PC-9 (cell line): ENCODE measurements at places on chromosomes 3 and 15.

- DNase-seq = peak; percentile 46
Observed at GRCh38 chr3:101509811-101510210, 3.2 kb downstream of the SENP7 start.

DNA sequence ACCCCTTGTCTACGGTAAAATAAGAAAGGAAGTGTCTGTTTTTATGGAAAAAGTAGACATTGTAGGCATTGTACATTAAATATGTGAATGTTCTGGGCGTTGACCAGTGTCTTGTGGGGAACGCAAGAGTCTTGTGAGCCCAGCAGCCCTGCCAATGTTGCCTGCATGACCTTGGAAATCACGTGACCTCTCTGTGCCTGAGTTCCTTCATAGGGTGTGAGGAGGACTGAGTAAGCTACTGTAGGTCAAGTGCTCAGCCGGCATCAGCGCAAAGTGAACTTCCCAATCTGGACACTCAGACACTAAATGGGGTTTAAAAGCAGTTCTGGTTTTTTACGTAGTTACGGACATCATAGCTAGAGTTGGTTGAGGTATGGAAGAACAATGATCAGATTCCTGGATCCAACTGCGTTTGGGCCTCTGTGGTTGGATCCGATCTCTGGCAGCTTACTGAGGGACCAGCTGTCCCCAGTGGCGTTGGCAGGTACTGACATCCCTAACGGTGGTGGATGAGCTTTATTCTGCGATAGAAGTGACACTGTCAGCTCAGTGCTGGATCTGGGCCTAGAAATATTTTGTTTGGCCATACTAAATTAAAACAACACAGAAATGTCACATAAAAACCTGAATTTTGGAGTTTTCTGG, 63.8 kb downstream of the SPSB4 start:
- no peak for DNase-seq

DNA sequence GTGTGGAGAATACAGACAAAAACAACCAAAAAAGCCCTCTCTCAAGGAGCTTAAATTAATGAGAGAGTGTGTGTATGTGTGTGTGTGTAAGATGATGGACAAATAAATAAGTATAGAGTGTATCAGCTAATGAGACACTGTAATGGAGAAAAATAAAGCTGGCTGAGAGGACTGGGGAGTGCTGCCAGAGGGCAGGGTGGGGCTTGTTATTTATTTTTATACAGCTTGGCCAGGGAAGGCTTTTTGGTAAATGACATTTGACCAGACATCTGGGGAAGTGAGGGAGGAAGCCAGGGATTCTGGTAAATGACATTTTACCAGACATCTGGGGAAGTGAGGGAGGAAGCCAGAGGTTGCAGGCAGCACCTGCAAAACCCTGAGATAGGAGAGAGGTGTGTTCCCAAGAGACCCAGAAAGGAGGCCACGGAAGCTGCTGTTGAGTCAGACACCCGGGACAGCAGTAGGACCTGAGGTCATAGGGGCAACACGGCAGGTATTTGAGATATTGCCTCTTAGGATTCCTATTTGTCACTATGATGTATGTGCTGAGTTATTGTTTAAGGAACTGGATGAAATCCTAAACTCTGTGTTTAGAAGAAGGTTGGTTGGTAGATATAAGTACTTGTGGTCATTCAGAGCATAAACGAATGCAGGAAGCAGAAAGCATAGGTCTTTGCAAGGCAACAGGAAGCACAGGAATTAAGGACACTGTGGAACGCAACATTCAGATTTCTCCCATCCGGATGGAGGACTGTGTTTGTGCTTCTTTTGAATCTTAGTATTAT, 2.7 kb downstream of the SV2B start:
- DNase-seq = no peak

- DNase-seq = no peak
Observed at GRCh38 chr15:76366714-76367113, 30.1 kb downstream of the ISL2 start.

DNA sequence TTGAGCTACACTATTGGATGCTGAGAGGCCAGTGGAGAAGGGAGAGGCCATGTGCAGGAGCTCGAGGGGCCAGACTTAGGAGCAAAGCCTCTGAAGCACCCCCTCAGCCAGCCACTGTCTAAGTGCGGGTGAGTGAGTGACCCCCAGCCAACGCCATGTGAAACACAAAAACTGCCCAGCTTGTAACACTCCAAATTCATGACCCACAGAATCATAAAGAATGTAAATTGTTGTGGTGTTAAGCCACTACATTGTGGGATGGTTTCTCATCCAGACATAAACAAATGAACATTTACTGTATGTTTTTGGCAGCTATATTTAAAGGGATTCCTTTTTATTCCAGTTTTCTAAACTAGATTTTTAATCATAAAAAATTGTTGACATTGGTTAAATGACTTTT, 27.2 kb upstream of the TMEM158 start:
- DNase-seq = no peak

DNA sequence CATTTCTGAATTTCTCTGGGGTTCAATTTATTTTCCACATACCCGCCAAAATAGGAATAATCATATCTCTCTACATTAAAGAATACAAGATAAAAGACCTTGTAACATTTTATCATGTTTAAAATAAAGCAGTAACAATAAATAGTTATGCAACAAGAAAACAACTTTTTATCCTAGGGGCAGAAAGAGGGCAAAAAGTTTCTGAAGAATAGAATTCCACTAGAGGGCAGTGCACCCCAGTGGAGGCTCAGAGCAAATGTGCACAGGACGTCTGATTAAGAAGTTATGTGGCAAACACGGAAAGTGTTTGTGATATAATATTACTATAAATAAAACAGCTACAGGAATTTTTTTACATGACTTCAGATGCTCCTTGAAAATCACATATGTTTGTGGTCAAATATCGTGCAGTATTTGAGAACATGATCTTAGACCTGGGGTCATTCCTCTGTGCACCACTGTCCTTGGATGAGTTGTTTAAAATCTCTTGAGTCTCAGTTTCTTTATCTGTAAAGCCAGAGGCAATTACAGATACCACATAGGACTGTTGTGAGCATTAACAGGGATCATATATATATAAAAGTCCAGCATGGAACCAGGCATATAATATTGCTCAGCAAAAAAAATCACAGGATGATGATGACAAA, 13.2 kb upstream of the PIK3R4 start:
- peak; percentile 61 for DNase-seq

DNA sequence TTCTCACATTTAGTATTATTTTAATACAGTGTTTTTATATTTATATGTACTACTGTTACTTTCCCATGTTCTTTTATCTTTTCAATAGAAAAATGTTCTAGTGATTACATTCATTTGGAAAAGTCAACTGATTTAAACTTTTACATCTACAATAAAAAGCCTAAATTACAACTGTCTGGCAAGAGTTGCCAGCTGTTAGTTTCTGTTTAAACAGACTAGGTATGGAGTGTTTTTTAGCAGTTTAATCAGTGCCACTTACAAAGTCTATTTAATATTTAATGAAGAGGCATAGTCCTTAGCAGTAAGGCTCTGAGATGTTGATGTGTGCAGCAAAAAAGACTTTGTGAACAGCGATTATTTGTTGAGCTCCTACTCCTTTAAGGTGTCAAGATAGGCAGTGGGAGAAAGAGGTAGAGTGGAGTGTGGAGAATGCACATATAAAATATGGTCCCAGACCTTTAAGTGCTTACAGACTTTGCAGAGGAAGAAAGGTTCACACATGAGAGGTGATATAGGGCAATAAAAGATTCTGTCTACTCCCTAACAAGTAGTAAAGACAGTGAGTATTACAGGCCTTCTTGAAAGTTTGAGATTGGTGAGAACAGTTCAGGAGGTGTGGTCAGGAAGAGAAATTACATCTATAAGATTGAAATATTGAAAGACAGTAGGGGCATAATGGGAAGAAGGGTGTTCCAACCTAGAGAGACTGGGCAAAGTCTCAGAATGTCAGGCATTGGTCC, 320.5 kb downstream of the DOCK3 start:
- no peak for DNase-seq

- DNase-seq = no peak
Observed at GRCh38 chr15:77634266-77634962, 1.7 kb upstream of the LINGO1 start.

DNA sequence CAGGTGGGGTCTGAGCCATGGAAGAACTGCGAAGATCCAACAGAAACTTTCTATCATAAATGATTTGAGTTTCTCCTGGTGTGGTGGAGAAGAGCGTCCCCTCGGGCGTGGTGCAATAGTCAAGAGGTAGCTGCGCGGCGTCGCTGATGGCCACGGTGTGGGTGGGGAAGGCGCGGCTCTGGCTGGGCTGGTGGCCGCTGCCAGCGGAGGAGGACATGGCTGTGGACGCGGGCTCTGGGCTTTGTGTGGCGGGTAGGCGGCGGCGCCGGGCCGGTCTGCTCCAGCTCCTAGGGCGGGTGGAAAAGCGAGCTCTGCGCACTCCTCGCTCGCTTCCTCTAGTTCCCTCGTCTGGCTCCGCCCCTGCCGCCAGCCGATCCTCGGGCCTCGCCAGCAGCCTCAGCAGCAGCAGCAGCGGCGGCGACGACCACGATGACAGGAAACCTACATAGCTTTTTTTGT, 5.9 kb downstream of the STARD9 start:
- peak; percentile 68 for DNase-seq

DNA sequence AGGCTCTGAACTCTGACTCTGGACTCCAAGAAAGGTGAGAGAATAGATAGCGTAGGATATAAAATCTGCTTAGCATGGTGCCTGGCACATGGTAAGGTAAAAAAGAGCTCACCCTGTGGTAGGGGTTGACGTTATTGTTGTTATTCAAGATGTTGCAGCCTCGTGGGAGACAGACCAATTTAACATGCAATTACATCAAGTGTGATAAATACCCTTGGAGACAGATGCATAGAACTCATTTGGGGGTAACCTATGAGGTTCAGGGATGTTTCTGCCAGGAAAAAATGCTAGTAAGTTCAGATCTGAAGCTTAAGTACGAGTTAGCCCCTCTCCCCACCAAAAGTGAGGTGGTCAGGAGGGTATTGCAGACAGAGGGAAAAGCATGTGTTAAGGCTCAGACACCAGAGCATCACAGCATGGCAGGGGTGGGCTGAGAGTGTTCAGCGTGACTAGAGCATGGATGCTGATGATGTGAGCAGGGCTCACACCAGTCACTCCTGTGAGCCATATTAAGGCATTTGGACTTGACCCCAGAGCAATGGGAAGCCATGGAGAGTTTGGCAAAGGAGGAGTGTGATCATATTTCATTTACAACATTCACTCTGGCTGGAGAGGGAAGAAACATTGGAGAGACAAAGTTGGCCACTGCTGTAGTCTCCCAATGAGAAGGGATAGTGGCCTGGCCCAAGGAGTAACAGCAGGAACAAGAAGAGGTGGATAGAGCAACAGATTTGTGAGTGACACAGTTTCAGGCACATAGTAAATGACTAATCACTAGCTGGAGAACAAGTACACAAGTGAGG, 181.0 kb downstream of the UACA start:
- DNase-seq = no peak

- peak; percentile 52 for DNase-seq
Observed at GRCh38 chr3:50226888-50227389, 9.1 kb upstream of the GNAI2 start.

DNA sequence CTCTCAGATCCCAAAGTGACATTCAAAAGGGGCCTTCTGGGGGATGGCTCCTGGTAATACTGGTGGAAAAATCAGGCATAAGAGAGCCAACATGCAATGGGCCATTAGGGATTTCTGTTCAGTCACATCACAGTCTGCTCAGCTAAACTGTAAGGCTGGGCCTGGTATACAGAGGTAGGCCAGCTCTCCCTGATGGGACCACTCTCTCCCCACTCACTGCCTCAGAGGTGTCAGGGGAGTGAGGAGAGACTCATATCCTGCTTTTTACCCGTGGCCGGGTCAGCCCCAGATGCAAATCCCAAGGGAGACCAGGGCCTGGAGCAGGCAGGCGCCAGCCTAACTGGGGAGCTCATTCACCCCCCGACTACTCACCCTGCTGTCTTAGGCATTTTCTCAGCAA, 48.1 kb upstream of the TPM1 start:
- DNase-seq = no peak

DNA sequence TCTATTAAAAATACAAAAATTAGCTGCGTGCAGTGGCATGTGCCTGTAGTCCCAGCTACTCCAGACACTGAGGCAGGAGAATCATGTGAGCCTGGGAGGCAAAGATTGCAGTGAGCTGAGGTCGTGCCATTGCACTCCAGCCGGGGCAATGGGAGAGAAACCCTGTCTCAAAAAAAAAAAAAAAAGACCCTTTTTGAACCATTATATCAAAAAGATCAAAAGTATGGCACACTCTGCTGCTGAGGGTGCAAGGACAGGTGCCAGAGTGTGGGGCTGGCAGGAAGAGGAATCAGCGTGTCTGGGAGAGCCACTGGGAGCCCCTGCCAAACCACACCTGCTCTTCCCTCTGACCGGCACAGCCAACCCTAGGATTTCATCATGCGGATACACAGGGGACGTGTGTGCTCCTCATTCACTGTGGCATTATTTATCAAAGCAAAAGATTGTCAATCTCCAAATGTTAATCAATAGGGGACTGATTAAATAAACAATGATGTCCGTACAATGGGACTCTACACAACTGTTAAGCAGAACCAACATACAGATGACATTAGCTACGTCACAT, 147.3 kb upstream of the TLE3 start:
- DNase-seq = no peak

DNA sequence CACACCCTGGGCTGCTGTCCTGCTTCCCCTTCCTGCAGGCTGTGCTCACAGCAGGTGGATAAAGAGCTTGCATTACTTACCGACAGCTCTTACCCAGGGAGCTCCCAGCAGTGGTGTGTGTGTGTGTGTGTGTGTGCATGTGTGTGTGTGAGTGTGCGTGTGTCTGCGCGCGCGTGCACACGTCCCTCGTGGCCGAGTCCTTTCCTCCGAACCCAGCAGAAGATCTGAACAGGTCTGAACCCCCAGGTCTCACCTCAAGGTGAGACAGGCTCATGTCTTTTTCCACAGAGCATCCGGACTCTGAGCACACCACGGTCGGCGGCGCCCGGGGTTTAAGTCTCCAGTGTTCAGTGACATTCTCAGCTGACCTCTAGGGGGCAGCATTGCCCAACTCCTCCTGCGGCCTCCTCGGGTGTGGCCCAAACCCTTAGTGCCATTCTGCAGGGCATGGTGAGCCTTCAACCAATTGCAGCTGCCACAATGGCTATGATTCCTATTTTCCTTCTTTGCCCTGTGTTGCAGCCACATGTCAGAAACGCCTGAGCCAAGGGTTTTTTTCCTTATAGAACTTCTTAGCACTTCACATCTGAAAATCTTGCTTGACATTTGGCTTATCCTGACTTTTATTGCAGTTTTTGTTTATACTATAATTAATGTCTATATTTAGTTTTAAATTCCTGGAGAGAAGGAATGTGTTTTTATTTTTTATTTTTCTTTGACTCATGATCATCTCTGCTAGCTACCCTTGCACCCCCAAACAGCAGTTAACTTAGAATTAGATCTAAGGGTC, 64.1 kb upstream of the KLHL25 start:
- peak; percentile 57 for DNase-seq

DNA sequence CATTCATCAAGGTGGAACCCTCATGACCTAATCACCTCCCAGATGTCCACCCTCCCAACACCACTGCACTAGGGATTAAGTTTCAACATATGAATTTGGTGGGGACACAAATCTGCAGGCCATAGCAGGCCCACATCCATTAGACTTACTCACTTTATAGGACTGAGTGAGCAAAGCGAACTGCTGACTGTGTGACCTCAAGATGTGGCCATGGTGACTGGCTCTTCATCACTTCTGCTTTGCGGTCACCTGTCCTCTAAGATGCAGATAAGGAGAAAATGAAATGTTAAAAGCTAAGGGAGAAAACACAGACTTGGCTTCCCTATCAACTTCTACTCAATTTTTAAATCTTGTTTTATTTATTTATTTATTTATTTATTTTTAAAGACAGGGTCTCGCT, 14.5 kb upstream of the DCP1A start:
- DNase-seq = no peak

GRCh38 chr3:172447611-172448579, at the start of gene GHSR:
Gene GHSR, minus strand, starts transcription at chr3:172448456. Its CDS starts 43 bp downstream, at chr3:172448413.
- DNase-seq = no peak
